ENCODE measurements at places on chromosomes 4 and X.

DNA sequence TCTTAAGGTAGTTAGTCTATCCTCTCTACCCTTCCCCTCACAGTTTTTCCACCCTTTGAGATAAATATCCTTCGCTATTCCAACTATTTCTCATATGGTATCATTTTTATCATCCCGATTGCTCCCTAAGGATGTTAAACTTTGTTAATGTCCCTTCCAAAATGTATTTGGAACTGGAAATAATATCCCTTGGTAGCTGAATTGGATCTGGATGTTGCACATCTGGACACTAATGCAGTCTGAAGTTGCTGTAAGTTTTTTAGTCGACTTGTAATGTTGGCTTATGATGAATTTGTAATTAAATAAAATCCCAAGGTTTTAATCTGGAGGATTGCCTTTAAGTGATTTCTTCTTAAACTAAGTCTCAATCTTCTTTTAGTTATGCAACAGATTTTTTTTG, 22.5 kb downstream of the XIAP start:
- no peak for DNase-seq

DNA sequence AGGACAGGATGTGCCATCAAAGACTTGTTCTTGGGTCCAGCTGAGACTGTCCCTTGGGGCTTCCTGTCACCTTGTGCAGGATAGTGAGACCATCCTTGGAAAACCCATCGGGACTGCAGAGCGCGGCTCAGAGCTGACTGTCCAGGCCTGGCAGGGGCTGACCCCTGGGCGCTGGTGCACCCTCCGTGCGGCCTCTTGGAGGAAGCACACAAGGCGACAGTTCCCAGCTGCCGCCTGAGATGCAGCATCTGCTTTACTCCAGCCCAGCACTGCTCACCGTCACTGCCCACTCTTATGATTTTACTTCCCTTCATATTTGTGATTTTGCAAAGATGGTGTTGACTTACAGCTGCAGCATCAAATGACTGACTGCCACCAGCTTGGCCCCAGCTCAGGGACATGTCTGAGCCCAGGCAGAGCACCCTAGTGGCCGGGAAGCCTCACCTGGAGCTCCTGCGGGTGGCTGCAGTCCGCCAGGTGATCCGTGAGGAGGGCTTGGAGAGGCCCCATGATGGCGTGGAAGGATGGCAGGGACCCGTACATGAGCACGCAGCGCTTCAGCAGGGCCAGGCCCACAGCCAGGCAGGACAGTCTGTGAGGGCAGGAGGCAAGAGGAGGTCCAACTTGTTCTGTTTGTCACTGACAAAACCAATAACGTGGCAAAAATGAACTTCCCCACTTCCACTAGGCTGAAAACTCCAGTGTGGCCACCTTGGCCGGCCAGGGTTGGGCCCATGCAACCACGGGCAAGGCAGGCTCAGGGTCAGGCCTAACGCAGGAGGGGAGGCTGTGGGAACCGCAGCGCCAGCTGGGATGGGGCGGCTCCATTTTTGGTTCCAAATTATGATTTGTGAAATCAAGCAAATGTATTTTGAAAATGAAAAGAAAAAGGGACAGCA, 21.8 kb downstream of the NOP14 start:
- DNase-seq = no peak

- no peak for DNase-seq
These were observed 806.3 kb downstream of the STIM2 start for GRCh38 chr4:27666943-27667342.

DNA sequence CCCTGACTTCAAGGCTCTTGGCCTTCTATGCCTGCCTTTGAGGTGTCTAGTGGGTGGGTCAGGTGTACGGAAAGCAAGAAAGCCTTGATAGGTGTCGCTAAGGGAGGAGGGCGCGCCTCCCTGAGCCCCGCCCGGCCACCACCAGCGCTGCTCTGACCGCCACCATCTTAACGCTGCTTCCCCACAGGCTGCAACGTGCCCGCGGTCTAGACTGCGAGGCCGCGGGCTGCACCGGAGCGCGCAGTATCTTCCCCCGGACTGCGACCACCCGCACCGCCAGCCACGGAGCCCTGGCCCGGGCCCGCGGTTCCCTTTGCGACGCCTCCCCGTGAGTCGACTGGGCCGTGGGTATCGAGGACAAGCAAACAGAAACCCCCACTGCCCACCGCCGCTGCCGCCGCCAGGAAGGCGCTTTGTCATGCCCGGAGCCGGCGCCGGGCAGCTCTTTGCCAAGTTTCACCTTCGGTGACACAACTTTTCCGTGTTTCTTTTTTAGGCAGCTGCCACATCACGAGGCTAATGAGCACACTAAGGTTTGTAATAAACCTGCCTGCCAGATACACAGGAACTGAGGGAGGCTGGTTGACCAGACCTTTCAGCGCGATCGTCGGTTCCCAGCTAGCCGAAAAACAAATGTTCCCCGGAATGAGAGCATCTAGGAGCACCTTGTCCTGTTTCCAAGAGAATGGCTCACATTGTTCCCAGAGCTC, 335.8 kb upstream of the F9 start:
- no peak for DNase-seq

DNA sequence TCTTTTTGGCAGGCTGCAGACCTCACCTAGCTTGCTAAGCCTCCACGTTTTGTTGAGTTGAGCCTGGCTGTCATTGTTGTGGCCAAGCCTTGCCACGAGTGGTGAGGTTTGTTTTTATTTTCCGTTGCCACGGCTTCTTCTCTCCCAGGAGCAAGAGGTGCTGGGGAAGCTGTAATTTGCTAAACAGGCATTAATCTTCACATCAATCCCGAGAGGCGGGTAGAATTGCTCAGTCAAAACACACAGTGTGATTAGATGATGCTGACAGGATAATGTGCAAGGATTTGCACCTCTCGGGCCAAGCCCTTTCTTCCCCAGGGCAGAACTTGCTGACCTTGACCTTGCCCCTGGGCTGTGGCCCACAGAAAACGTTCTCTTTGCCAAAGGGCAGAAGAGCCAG, 72.2 kb upstream of the ATP6AP2 start:
- DNase-seq = no peak

GRCh38 chrX:84475596-84475995, 26.7 kb downstream of the HDX start:
- no peak for DNase-seq

All from stimulated activated CD8-positive, alpha-beta memory T cell treated with anti-CD3 and anti-CD28 coated beads, Interleukin-7, amount 100 ng/mL, for 4 hours (primary cell).